ENCODE measurements at places on chromosomes 1 and 21.

- no peak for DNase-seq
Observed at GRCh38 chr1:111879081-111879480, 110.4 kb downstream of the KCND3 start.

- no peak for DNase-seq
Observed at GRCh38 chr1:206512851-206513180, 5.5 kb downstream of the RASSF5 start.

DNA sequence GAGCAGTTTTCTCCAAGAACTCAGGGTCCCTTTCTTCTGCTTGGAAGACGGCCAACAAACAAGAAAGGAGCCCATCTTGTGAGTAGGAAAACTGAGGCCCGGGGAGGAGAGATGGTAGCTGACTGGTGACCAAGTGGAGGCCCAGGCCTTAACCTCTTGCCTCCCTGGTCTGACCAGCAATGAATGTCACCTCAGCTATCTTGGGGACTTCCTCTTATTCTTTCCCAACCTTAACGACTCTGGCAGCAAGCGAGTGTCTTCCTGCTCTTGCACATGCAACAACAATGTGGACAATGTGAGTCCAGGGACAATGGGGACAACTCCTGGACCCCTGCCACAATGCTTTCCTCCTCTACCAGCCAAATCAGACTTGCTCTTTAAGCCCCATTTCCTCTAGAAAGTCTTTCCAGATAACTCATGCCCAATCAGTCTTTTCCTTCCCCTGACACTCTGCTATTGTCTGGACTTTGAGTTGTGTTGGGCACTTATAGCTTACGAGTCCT, 12.6 kb downstream of the HSPG2 start:
- no peak for DNase-seq

DNA sequence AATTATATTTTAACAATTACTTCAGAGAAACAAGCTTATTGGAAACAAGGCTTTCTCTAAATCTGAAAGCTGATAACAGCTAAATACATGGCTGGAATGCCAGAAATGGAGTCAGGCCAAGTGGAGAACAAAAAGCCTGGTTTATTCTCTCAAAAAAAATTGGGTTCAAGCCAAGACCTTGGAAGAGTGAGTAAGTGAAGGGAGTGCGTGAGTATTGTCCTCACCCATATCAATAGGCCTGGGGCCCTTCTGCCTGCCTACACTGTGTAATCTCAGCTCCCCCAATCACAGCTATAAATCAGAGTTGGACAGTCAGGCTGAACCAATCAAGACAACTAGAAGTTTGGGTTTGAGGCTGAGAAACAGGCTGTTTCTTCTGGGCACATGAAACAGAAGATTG, 7.4 kb downstream of the KYAT3 start:
- DNase-seq: no peak

DNA sequence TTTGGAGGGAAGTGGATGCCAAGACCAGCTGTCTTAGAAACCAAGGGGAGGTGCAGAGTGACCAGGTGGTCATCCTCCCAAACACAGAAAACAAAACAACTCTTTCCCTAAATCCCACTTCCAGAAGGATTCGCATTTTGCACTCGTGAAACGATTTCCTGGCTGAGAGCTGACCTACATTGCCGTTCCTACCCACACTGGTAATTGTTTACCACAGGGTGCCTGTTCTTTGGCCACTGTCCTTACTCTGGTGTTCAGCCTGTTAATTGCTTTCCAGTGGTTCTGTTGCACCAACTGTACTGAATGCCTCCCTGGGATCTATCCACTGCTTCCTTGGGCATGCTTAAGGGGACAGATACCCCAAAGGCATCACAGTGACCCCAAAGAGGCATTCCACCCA, 23.2 kb upstream of the PLA2G2C start:
- no peak for DNase-seq

GRCh38 chr1:165773324-165773965, 4.8 kb upstream of the TMCO1 start:
- DNase-seq: no peak

- DNase-seq: no peak
Observed at GRCh38 chr1:59690171-59690930, 124.4 kb upstream of the HOOK1 start.

GRCh38 chr1:91151702-91152101, 129.9 kb upstream of the ZNF644 start:
- DNase-seq: no peak

DNA sequence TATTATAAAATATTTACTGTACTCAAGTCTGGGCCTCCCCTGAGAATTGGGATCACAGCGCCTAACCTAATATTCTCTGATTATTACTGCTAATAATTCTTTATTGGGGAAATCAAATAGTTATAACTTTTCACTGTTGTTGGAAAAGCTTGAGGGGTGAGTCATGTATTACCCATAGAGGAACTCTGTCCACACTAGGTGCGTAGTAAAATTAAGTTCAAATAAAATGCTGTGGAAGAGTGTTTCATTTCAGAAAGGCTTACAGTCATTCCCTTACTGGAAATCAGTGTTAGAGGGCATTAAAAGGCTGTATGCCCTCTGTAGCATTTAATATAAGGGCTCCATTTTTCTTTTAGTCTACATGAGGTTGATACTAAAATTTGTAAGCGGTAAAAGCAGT, 135.0 kb upstream of the NFIA start:
- DNase-seq: no peak

DNA sequence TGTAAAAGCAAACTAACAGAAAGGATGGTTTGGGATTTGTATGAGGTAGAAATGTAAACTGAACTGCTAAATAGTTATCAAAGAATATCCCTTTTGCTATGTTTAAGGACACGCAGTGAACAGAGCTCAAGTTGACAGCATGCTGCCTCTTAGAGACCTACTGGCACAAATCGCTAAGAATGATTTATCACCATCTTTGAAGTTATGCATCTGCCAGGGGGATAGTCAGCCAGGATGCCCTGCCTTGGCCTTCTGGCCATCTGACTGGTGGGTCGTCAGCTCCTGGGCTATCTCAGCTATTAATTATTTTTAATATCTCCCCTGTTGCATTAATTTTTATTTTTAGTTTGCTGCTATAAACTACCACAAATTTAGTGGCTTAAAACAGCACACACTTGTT, 334.8 kb upstream of the KAZN start:
- DNase-seq: no peak

DNA sequence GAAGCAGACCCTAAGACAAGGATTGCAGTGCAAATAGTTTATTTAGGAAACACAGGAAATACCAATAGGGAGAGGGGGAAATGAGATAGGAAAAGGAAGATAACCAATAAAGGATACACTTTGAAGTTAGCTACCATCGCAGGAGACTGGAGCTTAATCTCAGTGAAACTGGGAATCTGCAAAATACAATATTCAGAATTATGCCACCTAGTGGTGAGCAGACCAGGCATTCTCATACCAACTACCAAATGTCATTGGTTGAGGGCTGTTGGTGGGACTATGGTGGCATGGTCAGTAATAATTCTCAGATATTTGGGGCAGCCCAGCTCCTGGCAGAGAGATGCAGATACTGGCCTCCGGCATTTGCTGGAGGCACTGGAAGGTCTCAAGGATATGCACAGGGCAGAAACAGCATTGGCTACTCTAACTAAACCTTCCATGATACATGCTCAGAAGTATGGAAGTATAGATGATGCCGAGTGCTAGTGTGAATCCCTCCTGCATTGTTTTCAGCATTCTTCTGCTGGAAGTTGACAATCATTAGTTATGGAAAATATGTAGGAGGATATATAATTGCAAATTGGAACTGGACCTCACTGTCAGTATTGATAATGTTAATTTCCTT, 11.8 kb upstream of the ZFP69B start:
- DNase-seq: no peak

DNA sequence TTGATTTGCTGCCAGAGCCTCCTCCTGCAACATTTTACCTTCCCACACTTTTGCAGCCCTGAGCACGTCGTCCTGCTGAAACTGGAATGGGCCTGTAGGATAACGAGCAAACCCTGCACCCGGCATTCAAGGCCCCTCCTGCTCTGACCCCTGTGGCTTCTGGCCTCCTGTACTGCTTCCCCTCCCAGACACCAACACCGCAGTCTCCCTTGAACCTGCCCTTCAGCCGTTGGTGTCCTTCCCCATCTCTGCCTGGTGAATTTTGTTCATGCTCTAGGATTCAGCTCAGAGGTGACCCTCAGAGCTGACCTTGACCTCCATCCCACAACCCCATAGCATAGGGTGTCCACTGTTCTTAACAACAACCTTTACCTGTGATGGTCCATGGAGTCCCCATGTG, 535.1 kb downstream of the MATN1 start:
- DNase-seq: no peak

DNA sequence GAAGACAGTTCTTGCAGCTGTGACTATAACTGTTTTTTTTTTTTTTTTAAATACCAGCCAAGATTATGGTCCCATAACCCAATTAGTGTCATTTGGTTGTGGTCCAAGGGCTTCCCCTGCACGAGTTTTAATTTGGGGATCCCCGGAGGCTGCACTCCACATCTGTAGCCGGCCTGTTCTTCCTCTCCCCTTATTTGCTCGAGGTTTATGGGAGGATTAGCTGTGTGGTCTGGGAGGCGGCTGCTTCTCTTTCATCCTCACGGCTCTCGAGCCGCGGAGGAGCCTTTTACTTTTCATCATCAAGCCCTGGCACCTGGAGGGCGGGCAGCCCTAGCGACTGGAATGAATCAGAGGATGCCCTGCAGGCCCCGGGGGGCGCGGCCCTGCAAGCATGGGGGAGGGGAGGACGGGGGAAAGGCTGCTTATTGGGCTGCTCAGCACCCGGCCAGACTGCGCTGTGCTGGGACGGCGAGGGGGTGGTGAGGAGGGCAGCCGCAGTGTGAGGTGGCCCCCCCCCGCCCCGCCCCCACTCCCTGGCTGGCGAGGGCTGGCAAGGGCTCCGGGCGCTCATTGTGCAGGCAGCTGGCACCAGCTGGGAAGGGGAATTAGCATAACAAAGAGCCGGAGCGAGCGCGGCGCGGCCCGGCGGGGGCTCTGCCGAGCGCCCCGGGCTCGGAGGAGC, 18.5 kb downstream of the SERTAD4 start:
- peak; percentile 62 for DNase-seq

GRCh38 chr1:39425634-39426033, 65.8 kb upstream of the BMP8A start:
- DNase-seq: no peak

- DNase-seq: peak; percentile 73
Observed at GRCh38 chr21:37071561-37072273, 1.2 kb downstream of the PIGP start.

- DNase-seq: no peak
Observed at GRCh38 chr1:180270530-180271271, 40.6 kb downstream of the LHX4 start.

- DNase-seq: no peak
Observed at GRCh38 chr1:225612287-225612686, 40.6 kb downstream of the ENAH start.

GRCh38 chr1:10796029-10796944, at the start of gene CASZ1:
Gene CASZ1 (minus strand): TSS chr1:10796646. CDS start chr1:10693889, 102,757 bp downstream.
- DNase-seq: peak; percentile 86

GRCh38 chr1:245829826-245830225, 675.0 kb downstream of the KIF26B start:
- no peak for DNase-seq
